ENCODE measurements at places on chromosomes 5 and 9. TPM values are rescaled to one million over a fixed set of nuclear protein-coding genes. Genes with fewer than 3 reads are reported as not detected.

- DNase-seq, result no peak
These were observed 214.9 kb downstream of the ADAMTSL1 start for GRCh38 chr9:18688581-18689565.

GRCh38 chr5:32223972-32224609 is 50.0 kb upstream of the GOLPH3 start:
- DNase-seq, result no peak

DNA sequence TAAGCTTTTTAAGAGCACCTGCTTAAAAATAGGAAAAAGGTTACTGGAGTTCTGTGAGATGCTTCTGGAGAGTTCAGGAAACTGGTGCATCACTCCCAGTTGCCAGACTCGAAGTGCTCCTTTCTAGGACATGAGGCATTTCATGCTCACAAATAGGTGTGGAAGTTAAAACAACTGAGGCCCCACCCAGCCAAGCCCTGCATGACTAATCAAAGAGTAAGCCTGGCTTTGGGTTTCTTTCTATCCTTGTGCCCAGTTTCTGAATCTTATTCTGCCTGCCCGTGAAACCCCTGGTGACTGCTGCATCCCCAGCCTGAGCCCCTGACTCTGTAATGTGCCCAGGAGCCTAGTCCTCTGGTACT is 7.7 kb downstream of the SPINK9 start:
- DNase-seq, result no peak

GRCh38 chr5:124408738-124409453 is 337.5 kb downstream of the ZNF608 start:
- DNase-seq, result no peak

QRFP gene
- not detected for total RNA-seq

TLR4 gene
- total RNA-seq, result not detected
